Activated T-cell treated with anti-CD3 and anti-CD28 coated beads, Interleukin-2, amount 50 U/mL, for 24 hours (primary cell): ENCODE measurements at places on chromosomes 5 and 9.

DNA sequence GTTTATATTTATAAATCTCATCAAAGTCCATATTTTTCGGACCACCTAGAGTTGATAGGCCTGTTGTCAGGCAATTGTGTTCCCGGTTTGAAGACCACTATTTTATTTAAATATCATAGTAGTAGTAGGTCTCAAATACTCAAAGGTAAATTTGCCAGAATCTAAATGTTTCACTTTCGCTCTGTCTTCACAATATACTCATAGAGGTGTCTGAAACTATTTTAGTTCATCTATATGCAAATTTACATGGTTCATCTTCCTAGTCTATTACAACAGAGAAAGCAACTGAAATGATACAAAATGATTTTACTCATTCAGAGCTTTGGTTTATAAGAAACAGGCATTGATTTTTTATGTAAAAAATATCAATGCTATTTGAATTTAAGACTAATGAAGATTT lies 1897.5 kb downstream of the EFNA5 start:
- H3K27me3 ChIP-seq: no peaks in the 10 kb centered on the region
- no peak for DNase-seq
- no peaks in the 10 kb centered on the region for H3K4me1 ChIP-seq
- no peaks in the 10 kb centered on the region for H3K36me3 ChIP-seq
- no peak overlapping the region for H3K4me3 ChIP-seq
- no peak overlapping the region for H3K27ac ChIP-seq

DNA sequence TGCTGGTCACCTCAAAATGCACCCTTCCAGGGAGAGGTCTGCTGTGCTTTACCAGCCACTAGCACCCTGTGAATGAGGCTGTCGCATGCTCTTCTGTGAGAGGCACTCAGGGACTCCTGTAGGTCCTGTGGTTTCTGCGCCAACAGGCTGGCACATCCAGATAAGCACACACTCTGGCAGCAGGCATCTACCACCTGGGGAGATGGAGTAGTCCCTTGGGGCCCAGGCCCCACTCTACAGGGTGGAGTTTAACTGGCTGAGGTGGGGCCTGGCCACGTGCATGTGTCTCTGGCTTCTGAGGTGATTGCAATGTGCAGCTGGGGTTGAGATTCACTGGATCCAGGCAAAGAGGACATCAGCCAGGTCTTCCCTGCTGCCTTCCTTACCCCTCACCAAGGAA lies 32.3 kb downstream of the TMEM174 start:
- H3K4me1 ChIP-seq: peaks cover 5% of the 10 kb centered on the region
- no peak for DNase-seq
- H3K27me3 ChIP-seq: peaks cover 93% of the 10 kb centered on the region
- no peak overlapping the region for H3K4me3 ChIP-seq
- no peaks in the 10 kb centered on the region for H3K36me3 ChIP-seq

GRCh38 chr5:50415912-50416311 lies 25.2 kb downstream of the EMB start:
- H3K27me3 ChIP-seq: no peaks in the 10 kb centered on the region
- peak overlapping the region; percentile 40 for H3K27ac ChIP-seq
- no peak overlapping the region for H3K4me3 ChIP-seq

DNA sequence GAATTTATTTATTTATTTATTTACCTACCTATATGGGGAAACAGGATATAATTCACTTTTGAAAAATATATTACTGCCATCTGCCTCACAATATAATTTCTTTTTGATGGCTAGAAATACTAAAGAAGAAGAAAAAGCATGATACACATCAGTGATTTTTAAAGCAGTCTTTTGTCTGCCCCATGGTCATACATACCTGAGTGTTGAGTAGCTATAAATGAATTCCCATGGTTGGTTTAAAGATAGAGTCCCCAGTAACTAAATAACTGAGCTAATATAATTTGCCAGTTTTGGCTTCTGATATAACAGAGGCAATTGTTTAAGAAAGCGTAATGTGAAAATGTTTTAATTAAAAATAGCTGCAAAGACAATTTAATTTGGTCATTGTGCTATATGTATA lies 447.8 kb downstream of the PDE4D start:
- no peaks in the 10 kb centered on the region for H3K36me3 ChIP-seq
- H3K27ac ChIP-seq: no peak overlapping the region
- no peak overlapping the region for H3K4me3 ChIP-seq

DNA sequence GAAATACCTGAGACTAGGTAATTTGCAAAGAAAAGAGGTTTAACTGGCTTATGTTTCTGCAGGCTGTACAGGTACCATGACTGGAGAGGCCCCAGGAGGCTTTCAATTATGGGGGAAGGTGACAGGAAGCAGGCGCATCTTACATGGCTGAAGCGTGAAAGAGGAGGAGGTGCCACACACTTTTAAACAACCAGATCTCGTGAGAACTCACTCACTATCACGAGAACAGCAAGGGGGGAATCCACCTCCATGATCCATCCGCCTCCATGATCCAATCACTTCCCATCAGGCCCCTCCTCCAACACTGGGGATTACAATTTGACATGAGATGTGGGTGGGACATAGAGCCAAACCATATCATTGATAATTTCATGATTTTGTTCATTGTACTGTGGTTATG lies 2.5 kb upstream of the MED27 start:
- H3K27me3 ChIP-seq: peaks cover 17% of the 10 kb centered on the region
- no peak overlapping the region for H3K4me3 ChIP-seq
- H3K27ac ChIP-seq: no peak overlapping the region
- peaks cover 20% of the 10 kb centered on the region for H3K36me3 ChIP-seq
